NCI-H69 (cell line): ENCODE measurements at places on chromosomes 2 and 18.

GRCh38 chr2:128714285-128714684 lies 395.6 kb upstream of the HS6ST1 start:
- DNase-seq = no peak

DNA sequence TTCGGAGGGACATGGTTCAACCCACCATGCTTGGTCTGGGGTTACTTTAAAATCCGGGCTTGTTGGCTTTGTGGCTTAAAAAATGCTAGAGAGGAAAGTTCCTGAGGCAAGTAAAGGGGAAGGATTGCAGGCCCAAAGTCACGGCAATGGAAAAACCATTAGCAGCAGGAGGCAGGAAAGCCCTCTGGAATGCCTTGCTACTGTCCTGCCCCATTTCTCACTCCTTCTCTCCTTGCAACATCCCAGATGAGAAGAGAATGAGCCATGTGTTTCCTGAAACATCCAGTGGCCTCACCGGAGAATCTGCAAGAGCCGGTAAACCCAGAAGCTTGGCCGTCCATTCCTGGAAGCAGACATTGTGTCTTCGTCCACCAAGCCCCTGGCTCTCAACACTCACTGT lies 97.4 kb upstream of the LCLAT1 start:
- no peak for DNase-seq

DNA sequence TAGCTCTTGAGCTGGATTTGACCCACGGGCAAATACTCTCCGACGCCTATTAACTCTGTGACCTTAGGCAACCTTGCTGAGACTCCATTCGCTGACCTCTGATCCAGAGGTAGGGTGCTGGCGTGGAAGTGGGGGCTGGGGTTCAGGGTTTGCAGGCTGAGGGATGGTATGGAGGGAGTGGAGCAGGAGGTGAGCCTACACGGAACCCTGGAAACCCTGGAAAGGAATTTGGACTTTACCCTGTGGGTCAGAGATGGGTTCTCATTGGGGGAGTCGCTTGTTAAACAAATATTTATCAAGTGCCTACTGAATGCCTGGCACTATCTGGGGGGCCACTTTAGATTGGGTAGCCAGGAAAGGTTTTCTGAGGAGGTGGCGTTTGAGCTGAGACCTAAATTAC lies 58.2 kb upstream of the FZD7 start:
- DNase-seq = no peak

- peak; percentile 55 for DNase-seq
Observed at GRCh38 chr2:28751956-28752630, 463 bp downstream of the PPP1CB start.

DNA sequence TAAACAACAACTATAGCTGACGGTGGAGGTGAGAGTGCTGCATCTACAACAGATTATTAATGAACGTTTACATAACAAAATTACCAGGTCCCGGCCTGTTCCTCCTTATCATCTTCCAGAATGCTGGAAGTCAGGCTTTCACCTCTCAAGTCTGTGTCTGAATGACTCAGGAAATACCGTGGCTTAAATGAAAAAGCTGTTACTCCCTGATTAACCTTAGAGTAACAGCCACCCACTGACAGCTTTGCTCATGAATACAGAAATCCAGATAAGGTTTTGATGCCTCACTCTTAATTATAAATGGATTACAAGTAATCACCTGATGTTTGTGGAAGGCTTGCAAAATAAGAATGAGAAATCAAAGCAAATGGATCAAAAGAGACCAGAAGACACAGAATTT lies 885.3 kb upstream of the CELF4 start:
- peak; percentile 55 for DNase-seq

- DNase-seq = no peak
Observed at GRCh38 chr2:71528131-71528591, 74.8 kb downstream of the DYSF start.

DNA sequence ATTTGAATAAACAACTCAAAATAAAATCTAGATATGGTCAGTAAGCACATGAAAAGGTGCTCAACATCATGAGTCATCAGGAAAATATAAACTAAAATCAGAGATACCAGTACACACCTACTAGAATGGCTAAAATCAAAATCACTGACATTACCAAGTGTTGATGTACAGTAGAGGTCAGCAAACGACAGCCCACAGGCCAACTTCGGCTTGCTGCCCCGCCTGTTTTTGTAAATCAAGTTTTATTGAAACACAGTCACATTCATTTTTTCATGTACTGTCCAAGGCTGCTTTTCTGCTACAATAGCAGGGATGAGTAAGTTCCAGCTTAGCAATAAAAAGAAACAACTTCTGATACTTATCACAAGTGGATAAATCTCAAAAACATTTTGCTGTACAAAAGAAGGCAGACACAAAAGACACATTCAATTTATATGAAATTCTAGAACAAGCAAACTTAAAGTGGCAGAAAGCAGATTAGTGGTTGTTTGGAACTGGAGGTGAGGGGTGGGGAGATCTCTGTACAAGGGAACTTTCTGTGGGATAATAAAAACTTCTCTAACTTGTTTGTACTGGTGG lies 32.1 kb downstream of the TRAK2 start:
- no peak for DNase-seq

- DNase-seq = peak; percentile 79
Observed at GRCh38 chr18:52670896-52671295, 330.9 kb downstream of the DCC start.

DNA sequence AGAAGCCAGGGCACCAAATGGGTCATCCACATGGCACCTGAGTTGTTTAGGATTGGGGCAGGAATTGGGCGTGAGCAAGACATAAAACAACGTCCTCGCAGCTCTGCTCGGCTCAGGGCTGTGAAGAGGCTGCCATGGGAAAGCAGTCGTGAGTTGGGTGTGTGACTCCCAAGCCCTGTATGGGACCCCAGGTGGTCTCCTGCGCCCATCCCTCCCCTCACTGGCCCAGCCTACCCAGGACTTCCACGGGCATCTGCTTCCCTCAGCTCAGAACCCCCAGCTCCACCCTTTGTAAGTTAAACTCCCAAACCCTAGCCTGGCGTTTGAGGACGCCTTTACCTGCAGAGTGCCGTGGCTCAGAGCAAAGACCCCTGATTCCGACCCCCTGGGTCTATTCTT lies 23.2 kb upstream of the HPCAL1 start:
- DNase-seq = no peak

DNA sequence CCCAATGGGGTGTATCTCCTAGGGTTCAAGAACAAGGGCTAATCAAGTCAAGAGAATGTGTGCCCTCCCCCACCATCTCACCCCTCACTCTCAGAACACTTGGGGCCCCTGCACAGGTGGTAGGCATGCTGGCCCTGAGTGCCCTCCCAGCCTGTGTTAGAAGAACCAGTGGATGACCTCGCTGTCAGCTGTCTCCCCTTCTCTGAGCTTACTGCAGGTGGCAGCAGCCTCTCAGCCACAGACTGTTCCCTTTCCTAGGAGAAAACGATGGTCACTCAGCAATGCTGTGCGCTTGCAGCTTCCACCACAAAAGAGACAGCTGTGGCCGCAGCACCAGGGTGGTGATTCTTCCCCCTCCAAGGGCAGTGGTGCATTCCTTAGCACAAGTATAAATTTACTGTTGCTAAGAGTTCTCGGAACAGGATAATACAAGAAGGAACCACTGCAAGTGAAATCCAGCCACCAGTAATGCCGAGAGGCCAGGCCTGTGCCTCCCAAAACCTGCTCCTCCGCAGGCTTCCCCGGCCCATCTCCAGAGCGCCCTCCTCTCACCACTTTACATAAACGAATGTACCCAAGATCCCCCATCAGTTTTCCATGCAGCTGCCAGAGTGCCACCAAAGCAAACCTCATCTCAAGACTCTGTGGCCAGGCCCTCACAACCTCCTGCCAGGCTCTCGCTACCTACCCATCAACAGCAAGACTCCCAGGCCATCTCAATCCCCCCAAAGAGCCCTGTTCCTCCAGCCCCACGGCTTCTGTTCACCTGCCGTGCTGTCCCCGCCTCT lies 935 bp upstream of the RAMP1 start:
- peak; percentile 75 for DNase-seq

- DNase-seq = peak; percentile 47
Observed at GRCh38 chr2:227890495-227891079, 19.2 kb downstream of the DAW1 start.

GRCh38 chr2:105862843-105863242 lies 118.1 kb downstream of the NCK2 start:
- no peak for DNase-seq

- no peak for DNase-seq
Observed at GRCh38 chr18:22667616-22668422, 250.1 kb upstream of the CTAGE1 start.

DNA sequence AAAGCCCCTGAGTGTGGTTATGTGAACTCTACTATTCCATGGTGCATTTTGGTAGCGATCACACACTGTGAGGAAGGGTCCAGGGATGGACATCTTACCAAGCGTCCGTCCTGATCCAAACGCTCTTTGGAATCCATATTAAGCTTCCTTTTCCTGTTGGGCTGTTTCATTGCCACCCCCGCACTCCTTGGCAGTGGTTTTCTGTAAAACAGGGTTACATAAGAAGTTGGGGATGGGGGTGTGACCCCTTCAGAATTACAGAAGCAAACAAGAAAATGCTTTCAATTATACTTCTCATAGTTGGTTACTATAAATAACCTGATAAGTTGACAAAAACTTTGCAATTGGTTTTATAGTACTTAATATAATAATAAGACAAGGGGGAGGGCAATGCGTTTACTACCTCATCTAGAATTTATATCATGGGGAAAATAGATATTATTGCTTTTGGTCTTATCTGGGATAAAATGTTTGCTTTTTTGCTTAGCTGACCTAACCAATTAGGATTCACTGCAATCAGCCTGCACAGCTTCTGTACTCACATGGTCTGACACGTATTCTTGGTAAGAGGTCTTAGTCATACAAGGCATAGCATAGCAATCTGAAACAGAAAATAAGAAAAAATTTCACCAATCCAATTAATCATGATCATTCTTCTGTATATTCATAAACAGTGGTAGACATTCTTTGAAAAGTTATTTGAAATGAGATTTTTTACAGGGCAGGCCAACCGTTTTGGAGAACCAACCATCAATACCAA lies 103.1 kb downstream of the L3MBTL4 start:
- no peak for DNase-seq

GRCh38 chr2:209519271-209519670 lies 95.4 kb downstream of the MAP2 start:
- peak; percentile 56 for DNase-seq

DNA sequence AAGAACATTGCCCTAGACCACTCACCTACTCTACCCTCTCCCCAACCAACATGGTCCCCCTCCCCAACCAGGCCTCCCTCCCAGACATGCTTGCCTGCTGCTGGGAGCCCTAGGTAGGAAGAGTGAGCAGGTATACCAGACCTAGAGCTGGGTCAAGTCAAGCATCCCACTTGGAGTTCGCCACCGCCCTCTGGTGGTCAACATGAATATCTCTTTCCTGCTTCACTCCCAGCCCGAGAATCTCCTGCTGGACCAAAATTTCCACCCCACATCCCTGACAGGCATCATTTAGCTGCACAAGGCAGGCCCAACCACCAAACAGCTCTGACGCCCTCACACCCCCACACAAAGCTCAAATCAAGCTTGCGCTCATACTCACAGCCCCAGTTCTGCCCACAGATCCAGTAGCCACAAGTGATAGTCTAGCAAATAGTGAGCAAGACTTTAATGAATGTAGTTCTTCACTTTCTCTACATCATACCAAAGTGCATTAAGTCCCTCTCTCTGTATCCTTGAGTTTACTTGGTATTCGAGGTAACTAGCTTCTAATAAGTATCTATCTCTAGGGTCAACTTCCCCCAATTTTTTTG lies 116.0 kb downstream of the TNS1 start:
- peak; percentile 48 for DNase-seq

DNA sequence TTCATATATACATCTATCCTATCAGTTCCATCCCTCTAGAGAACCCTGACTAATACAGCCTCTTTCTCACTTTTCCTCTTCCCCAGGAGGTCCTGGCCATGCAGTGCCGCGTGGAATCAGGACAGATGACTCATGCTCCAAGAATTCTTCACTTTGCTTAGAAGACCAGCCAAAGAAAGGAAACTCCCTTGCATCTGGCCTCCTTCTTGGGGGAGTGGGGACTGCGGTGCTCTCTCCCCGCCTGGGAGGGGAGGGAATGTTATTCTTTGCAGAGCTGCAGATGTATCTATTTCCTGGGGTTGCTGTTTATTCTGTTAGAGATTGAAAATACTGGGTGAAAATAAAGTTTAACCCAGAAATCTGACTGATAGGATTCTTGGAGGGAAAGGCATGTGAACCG lies 111.5 kb upstream of the SH3BP4 start:
- DNase-seq = peak; percentile 12

- no peak for DNase-seq
Observed at GRCh38 chr18:55768255-55768654, 180.3 kb upstream of the TCF4 start.

GRCh38 chr2:23488584-23488983 lies 103.6 kb downstream of the KLHL29 start:
- DNase-seq = no peak

GRCh38 chr2:181846399-181847197 lies 44.9 kb upstream of the ITPRID2 start:
- DNase-seq = no peak

GRCh38 chr2:234249034-234249735 lies 198.7 kb downstream of the SPP2 start:
- no peak for DNase-seq

DNA sequence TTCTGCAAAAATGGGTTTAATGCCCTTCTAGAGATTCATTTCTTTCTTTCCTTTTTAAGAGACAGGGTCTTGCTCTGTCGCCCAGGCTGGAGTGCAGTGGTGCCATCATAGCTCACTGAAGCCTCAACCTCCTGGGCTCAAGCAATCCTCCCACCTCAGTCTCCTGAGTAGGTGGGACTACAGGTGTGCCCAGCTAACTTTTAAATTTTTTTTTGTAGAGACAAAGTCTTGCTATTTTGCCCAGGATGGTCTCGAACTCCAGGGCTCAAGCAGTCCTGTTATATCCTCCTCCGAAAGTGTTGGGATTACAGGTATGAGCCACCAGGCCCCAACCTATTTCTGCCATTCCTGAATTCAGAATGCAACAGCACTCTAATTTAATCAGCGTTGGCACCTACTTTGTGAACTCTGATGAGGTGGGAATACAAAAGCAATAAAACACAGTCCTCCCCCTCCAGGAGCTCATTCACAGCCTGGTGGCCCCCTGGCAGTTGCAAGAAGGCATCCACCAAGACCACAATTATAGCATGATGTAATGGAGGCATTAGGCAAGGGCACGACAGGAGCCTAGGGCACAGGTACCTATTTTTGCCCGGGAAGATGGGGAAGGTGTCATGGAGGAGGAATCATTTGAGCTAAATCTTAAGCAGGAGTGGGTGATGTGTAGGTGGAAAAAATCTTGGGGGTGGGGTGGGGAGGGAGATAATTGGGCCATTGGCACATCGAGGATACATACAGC lies 5.1 kb downstream of the RHOB start:
- no peak for DNase-seq

GRCh38 chr18:32300914-32301313 lies 111.1 kb downstream of the MEP1B start:
- DNase-seq = no peak

- DNase-seq = no peak
Observed at GRCh38 chr2:197045115-197045514, 118.6 kb upstream of the PGAP1 start.

DNA sequence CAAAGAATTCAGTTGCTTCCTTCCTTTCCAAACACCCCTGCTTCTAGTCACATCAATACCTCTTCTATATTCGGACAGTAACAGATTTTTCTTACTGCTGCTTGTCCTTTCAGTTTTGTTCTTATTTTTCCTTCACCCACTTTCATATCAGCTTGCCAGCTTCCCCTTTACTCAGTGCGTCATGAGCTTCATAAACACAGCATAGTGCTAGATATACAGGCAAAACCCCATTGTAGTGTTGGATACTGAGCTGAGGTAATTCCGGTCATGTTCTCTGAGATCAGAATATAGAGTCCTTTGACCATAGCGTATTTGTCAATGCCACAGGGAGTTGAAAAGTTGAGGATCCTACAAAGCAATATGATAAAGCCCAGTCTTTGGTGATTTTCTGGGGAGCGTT lies 2.4 kb downstream of the FARP2 start:
- DNase-seq = no peak
